ENCODE measurements at places on chromosomes 2 and 18.
A peak's percentile ranks its signal among the peaks of the same experiment; 100 is the strongest.

DNA sequence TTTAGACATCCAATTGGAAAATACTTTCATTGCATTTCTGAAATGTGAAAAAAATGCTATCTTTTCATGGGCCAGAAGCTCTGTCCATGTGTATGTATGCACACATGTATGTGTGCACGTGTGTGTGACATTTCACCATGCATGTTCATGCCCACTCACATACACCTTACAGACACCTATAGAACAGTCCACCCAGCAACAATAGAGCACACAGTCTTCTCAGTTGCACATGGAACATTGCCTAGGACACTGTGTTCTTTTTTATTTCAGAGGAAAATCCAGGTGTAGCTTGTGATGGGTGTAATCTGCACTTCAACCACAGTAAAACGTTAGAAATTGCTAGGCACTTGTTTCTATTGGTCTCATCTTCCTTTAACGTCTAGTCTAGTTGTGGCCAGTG, 114.8 kb upstream of the RGPD4 start:
- DNase-seq = no peak

DNA sequence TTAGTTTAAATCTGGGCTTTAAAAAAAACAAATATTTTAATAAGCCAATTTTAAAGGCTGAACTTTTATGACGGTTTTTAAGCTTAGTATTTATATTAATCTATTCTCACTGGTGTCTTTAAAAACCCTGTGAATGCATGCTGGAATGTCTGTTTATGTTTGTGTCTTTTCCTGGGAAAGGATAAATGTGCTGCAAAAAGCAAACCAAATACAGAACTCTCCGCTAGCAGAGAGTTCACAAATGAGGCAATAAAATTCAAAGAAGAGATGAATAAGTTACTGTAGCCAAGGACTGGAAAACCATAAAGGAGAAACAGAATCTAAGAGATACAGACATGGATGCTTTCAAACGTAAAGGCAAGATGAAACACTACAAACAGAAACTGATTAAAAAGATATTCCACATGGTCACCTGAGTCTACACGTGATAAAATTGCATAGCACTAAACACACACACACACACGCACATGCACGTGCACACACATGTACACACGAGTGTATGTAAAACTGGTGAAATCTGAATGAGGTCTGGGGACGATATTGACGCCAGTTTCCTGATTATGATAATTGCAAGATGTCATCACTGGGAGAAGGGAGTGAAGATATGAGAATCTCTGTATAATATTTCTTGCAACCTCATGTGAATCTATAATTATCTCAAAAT, 4.5 kb downstream of the TWIST2 start:
- no peak for DNase-seq

GRCh38 chr2:7029291-7030059, 112.3 kb downstream of the RNF144A start:
- DNase-seq = no peak

- DNase-seq = peak; percentile 26
These were observed 329.5 kb downstream of the PAX3 start for GRCh38 chr2:221969087-221969829.

DNA sequence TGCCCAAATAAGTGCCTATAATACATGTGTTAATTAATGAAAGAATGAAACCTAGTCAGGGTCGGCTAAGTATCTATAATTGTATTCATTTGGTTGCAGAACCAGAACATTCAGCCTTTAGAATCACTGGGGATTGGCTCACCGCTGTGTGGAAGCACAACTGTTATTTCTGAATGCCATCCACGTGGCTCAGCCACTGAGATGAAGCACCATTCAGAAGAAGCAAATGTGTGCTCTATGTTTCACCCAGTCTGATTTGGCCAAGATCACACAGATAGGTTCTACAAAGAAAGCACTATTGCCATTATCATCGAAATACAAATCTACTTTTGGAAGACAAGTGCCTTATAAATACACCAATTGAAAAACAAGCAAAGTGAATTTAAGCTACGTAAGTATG, 30.6 kb upstream of the SPOPL start:
- DNase-seq = no peak

GRCh38 chr18:22367303-22367702, 50.4 kb downstream of the CTAGE1 start:
- DNase-seq = no peak

GRCh38 chr2:54099829-54100585, 15.4 kb upstream of the ACYP2 start:
- DNase-seq = no peak

GRCh38 chr2:122249673-122250072, 494.2 kb downstream of the TSN start:
- DNase-seq = no peak

- no peak for DNase-seq
These were observed 24.3 kb upstream of the IKZF2 start for GRCh38 chr2:213175673-213176247.

DNA sequence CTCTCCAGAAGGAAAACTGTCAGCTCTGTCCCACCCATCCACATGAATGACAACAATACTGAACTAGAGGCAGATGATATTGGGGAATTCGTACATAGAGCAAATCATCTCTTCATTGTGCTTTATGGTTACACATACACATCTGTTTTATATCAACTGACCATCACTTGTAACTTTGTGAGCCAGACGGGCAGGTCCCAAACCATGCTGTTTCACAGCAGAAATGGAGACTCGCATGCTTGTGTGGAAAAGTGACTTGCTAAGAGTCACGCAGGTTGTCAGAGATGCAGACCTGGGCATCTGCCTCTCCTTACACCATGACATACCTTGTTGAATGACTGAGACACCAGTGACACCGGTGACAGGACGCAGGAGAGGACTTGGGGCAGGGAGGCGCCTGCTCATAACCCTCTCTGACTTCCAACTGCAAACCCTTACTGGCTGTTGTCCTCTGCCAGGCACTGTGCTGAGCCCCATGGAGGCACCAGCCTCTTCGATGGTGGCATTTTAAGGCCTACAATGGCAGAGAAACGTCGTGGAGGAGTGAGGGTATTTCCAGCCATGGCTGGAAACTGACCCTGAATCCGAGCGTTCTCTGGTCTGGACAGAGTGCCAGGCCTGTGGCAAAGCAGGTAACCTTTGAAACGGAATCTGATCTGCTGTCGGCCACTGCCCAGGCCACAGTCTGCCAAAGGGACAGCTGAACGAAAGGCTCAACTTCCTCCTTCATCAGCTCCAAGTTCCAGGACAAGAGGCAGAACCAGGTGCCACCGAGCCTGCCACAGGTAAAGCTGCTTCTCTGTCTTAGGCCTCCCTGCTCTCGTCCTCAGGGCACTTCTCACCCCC, 26.9 kb upstream of the ROCK2 start:
- no peak for DNase-seq

GRCh38 chr2:8526403-8526696, 155.5 kb upstream of the ID2 start:
- DNase-seq = no peak

GRCh38 chr2:111161971-111162370, 41.3 kb downstream of the BCL2L11 start:
- DNase-seq = no peak

GRCh38 chr2:23545811-23546210, 160.8 kb downstream of the KLHL29 start:
- DNase-seq = no peak

DNA sequence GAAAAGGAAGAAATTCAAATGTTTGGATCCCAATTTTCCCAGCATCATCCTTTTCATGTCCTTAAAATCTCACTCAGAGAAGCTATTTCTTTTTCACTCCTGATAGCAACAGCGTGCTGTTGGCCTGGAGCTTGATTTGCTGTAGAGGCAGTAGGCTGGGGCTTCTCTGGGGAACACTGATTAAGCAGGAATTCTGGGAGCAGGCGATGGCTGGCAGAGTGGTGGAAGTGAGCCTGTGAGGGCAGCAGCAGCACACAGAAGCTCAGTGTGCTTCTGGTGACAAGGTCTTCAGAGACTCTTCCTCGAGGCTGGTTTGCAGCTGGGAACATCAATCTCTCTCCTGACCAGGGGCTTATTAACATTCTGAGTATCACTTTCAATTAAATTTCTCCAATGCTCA, 284.6 kb downstream of the DPP10 start:
- no peak for DNase-seq

DNA sequence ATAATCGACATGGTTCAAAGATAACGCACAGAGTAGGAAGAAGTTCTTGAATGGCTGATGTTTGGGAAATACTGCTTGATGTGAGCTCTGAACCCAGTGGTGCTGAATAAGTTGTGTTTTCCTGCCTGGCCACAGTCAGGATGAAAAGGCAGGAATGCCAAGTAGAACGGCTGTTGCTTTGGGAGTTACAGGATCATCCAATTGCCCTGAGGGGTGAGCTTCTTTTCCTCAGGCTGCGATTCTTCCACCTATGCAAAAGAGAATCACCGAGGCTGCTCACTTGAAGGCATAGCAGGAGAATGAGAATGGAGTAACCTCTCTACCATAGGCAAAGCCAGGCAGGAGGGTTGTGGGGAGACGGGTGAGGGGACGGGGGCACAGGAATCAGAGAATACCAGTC, 14.4 kb upstream of the IGFBP2 start:
- DNase-seq = no peak

GRCh38 chr2:122136056-122136455, 380.6 kb downstream of the TSN start:
- DNase-seq = no peak

GRCh38 chr18:74947875-74948274, 261.1 kb downstream of the PTGR3 start:
- no peak for DNase-seq

GRCh38 chr2:107810734-107811133, 16.0 kb upstream of the RGPD4 start:
- peak; percentile 62 for DNase-seq

DNA sequence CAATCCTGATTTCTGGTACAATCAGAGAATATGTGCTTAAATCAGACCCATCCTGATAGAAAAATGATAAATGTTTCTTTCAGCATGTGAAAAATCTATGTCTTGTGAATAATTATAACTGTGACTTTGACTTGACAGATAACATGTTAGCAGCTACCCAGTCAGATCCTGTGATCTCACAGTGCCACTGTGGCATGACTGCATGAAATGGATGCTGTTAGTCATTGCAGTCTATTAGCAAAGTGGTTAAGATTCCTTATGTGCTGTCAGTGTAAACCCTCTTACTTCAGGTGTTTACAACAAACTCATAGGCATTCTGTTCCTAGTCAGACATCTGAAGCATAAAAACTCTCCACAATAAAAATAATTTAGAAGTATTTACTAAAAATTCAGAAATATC, 244.6 kb upstream of the RND3 start:
- DNase-seq = no peak

DNA sequence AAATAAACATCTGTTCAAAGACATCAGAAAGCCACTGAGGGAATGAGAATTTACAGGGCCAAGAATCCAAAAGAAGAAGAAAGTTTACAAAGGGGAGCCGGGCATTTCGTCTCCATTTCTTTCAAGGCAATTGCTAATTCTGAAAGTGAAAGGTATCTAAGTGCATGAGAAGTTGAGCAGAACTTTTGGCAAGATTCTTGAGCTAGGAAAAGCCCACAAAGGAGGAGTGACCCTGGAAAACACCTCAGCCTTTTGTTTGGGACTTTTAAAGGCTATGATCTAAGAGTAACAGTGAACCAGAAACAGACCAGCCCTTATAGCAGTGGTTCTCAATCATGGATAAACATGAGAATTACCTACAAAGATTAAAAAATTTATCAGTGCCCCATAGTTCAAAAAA, 87.4 kb downstream of the MDH1 start:
- no peak for DNase-seq

DNA sequence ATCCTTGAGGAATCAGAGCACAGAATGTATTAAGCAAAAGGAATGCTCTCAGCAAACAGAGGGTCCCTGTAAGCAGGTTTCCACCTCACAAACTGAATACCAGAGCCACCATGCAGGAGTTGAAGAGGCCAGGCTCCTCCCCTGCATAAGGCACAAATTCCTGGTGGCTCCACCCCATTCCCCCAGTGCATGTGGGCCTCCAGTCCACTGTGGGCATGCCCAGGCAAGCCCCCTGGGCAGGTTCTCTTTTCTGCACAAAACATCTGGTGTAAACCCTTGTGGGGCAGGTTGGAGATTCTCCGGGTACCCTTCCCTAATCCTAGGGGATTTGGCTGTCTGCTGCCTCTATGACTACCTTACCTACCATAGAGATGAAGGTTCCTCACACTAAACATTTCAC, 166.5 kb downstream of the PTPRM start:
- DNase-seq = no peak

GRCh38 chr18:25121442-25121841, 230.5 kb downstream of the ZNF521 start:
- no peak for DNase-seq

- DNase-seq = no peak
These were observed 2.3 kb downstream of the NEUROD1 start for GRCh38 chr2:181677912-181678586.

- DNase-seq = no peak
These were observed 46.1 kb downstream of the STPG4 start for GRCh38 chr2:47109007-47109375.

DNA sequence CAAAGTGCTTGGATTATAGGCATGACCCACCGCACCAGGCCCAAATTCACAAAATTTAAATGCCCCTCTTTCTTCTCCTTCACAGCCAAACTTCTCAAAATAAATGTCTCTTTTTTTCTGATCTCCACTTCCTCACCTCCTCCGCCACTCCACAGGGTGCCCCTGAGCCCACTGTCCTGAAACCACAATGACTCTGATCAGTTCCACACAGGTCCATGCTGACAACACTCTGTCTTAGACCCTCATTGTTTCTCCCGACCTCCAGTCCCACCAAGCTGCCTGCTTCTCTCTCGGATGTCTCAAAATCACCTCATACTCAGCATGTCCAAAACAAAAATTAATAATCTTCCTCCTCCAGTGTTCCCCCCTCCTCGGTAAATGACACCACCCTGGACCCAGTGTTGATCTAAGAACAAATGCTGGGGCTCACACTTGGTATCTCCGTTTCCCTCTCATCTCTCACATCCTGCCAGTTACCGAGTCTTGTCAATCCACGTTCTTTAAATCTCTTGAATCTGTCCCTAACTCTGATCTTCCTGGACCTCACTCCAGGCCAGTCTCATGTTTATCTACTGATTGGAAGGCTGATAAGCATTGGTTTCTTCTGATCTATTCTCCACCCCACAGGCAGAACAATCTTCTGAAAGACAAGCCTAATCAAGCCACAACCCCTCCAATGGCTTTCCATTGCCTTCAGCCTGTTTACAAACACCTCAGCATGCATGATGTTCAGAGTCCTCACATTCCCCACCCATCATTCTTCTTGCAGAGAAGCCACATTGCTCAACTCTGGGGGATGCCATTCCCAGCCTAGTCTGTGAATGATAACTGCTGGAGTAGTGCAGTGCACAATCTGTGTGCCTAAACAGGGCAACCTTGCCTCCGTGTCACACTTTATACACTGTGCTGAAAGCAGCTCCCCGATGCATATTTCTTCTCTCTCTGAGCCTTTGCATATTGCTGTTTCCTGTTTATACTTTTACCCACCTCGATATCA, 12.4 kb upstream of the ANKRD44 start:
- DNase-seq = no peak

- DNase-seq = no peak
These were observed 55.1 kb upstream of the ZNF397 start for GRCh38 chr18:35185771-35186170.

GRCh38 chr2:125371867-125372266, 1284.1 kb upstream of the GYPC start:
- no peak for DNase-seq

All from NCI-H510A treated with DMSO at 0.1 percent for 48 hours (cell line).